Stimulated activated CD4-positive, alpha-beta T cell treated with anti-CD3 and anti-CD28 coated beads, TNF-alpha, amount 100 ng/mL, for 4 hours (primary cell): ENCODE measurements at places on chromosomes 12 and 14.

GRCh38 chr12:75982169-75982564, 49.4 kb downstream of the PHLDA1 start:
- no peak for DNase-seq

DNA sequence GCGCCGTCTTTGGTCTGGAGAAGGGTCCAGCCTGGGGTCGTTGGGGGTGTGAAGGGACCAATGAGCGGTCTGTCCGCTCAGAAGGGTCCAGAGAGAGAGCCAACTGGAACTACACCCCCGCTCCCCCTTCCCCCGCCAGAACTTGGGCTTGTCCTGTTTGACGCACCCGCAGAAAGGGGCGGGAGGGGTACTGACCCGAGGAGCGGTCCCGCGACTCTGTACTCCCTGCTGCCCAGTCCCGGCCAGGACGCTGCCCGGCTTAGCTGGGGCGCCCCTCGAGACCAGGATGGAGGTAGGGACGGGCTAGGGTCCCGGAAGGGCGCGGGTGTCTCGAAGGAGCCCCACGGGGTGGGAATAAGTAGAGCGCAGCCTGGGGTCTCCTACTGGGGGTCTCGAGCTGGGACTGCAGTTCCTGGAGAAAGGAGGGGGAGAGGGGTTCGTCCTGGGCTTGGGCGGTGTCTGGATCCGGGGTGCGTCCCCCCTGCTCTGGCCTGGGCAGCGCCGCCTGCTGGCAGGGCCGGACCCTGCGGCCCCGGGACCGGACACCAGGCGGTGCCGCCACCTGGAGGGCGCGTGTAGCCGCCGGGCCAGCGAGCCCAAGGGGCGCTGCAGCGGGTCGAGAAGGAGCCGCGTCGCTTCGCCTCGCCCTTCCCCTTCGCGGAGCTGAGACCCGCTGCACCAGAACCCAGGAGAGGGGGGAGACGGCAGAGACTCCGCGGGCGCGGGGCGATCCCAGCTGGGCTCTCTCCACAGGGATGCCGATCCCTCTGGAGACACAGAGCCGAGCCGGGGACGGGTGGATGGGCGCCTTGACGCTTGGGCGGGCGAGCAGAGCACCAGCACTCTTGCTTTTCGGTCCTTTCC, 3.8 kb upstream of the CACNB3 start:
- DNase-seq = peak; percentile 45

- no peak for DNase-seq
Observed at GRCh38 chr14:56342494-56342942, 224.3 kb downstream of the PELI2 start.

- DNase-seq = no peak
Observed at GRCh38 chr12:110794623-110795280, 52.0 kb upstream of the CCDC63 start.

DNA sequence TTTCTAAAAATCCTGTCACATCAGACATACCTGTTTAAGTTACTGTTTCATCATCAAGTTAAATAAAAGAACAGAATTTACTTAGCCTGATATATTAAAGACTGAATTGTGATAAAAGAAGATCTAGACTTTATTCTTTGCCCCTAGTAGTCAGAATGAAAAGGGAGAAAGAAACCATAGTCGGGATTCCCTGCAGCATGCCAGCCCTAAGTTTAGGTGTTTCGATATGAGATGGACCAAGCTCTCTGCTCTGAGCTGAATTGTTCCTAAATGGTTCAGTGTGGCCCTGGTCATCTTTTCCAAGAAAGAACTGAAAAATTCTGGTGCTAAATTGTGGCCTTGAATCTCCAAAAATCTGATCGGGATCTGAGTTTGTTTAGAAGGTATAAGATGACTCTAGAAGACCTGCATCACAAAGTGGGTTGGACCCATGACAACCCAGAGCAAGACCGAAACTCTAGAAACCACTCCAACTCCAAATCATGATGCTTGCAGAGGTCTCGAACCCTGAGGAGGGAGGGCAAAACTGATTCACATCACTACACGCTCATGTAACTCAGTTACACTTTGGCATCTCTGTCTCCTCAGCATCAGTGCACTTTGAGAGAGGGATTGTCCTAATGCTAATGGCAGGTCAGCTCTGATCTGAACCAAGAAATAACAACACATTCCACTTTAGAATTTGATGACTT, 15.7 kb downstream of the PTGER2 start:
- no peak for DNase-seq

DNA sequence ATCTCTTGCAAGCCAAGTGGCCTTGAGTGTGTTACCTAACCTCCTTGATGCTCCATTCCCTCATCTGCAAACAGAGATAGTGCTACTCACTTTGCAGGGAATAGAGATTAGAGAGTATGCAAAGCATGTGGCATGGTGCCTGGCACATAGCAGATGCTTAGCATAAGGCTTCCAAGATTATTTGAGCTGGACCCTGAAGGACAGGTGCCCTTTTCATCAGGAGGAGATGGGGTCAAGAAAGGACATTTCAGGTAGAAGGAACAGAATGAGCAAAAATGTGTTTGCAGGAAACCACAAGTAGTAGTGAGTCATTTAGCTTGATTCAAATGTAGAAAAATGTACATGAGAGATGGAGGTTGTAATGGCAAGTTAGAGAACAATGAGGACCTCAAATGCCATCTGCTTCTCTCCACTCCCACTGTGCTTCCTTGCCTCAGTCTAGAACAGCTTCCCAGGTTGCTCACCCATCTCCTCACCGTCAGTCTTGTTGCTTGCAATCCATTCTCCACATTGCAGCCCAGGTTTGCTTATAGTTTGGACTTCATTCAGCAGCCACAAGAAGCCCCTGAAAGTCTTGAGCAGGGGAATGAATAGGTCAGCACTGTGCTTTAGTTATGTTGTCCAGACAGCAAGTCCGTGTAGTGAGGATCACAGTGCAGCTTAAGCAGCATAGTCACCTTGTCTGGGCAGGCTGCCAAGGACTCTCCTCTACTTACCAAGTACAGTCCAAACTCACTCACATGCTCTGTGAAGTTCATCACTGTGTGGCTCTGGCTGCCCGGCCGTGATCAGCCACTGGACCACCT, 536.3 kb upstream of the CCDC196 start:
- DNase-seq = no peak

- DNase-seq = no peak
Observed at GRCh38 chr12:111448846-111449790, 43.4 kb downstream of the SH2B3 start.

GRCh38 chr12:67710582-67710981, 62.0 kb downstream of the DYRK2 start:
- no peak for DNase-seq

GRCh38 chr14:65392296-65392695, 20.2 kb upstream of the FUT8 start:
- no peak for DNase-seq

DNA sequence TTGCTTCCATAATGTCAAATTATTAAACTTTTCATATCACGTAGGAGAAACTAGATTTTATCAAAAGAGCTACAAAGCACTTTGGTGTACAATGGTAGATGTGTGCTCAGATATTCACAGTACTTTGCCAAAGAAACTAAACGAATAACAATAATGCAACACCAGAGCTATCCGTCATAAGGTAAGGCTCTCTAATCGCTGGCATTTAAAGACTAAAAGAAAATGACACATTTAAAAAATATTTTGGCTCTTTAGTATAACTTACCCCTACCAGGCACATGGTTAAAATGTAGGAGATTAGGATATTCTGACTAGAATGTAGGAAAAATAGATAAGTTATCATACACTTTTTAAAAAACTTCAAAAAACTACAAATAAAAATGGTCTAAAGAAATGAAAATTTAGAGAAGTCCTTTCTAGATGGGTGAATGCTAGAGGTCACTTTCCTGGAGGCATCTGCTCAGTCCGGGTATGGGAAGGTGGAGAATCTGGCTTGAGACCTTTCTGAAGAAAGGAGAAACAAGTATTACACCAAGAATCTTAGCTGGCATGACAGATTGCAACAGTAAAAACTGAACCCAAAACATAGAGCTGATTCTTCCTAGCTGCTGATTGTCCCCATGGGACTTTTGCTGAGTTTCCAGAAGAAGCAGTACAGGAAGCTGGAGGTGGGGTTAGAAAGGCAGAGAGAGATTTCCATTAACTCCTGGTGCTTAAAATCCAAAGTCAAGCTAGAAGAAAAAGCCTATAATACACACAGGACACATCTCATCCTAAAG, 67.9 kb downstream of the FAR2 start:
- DNase-seq = no peak

GRCh38 chr12:52207895-52208294, 16.1 kb upstream of the KRT80 start:
- DNase-seq = no peak

- DNase-seq = no peak
Observed at GRCh38 chr12:108886873-108887629, 7.2 kb downstream of the DAO start.

- DNase-seq = no peak
Observed at GRCh38 chr12:19998411-19998810, 369.9 kb upstream of the PDE3A start.

- DNase-seq = no peak
Observed at GRCh38 chr14:77120771-77121743, 20.5 kb downstream of the ZDHHC22 start.

- DNase-seq = no peak
Observed at GRCh38 chr12:68963856-68964745, 31.1 kb upstream of the CPM start.

- DNase-seq = no peak
Observed at GRCh38 chr12:56274299-56274698, 7.6 kb downstream of the COQ10A start.

DNA sequence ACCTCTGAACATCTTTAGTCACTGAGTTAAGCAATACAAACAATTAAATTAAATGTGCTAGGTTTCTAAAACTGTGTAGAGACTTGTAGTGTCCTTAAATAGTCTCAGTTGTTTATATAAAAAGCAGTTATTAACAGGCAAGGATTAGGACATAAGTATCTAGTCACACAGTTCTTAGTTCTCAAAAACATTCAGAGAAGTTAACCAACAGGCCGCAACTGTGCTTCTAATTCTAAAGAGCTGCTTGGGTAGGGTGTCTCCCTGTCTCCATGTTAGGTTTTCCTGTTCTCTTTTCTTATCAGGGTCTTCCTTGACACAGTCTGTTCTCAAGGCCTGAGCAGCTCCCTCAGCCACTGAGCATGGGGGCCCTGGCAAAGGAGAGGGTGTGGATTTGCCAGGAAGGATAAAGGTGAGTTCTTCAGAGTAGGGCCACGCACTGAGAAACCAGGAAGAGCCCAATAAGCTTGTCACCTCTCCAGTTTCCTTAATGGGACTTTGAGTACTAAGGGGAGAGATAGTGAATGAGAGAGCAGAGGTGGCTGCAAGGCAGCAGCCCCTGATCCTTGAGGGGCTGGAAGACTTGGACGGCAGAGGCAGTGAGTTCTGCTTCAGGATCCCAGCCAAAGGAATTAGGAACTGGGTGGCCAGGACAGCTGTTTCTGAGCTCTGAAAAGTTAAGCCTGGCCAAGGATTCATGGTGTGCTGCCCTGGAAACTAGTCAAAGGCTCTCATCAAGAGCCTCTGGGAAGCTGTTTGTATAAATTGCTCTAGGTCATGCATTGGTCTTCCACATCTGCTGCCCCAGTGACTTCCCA, 177.3 kb downstream of the MYRFL start:
- DNase-seq = no peak

- no peak for DNase-seq
Observed at GRCh38 chr14:81447021-81447764, 47.1 kb upstream of the STON2 start.

GRCh38 chr12:53197011-53197640, 9.9 kb downstream of the ITGB7 start:
- DNase-seq = no peak

DNA sequence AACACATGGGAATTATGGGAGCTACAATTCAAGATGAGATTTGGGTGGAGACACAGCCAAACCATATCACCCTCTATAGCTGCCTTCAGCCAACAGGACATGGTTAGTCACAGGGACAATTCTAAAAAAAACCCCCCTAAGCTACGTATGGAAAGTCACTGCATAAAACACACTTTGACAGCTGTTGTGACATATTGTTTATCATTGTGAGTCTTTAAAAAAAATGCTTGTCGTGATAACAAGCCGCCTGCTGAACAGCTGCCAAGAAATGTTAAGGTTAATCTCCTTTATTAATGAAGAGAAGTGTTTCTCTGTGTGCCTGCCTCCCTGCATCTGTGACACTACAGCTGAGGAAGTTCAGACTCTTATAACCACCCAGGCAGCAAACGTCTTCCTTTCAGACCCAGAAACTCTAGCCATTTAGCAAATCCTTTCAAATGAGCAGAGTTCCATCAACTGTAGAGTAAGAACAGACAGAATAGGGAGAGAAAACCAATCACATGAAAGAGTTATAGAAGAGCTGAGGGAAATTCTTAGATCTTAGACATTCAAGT, 1459.6 kb upstream of the TMEM132C start:
- DNase-seq = no peak

DNA sequence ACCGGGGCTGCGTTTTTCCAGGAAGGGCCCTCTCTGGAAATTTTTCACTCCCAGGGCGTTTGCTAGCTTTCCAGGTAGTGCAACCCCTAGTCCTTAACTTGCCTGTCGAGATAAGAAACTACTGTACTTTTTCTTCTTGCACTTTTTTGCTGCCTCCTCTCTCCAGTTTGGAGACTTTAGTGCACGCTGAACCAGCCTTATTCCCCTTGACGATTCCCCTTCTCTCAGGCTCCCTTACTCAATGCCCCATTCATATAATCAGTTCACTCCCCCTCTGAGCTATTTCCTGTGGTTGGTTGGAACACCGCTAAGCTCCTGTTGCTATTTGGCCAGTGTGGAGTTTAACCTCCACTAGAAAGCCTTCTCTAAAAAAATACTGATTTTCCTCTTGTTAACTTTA, 682 bp downstream of the CREBL2 start:
- no peak for DNase-seq

DNA sequence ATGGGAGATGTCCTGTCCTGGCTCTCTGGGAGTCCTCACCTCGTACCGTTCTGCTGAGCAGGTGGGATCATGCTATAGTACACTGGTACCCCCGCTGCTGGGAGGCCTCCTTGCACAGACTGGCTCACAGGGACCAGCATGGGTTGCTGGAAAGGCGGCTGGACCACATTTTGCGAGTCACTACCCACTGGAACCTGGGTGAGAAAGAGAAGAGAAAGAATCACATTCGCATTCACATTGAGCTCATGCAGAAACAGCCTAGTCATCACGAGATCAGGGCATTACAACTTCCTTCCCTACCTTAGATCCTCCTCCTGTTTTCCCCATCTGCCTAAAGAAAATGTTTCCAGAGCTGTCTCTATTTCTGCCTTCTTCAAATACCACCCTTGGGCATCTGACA, 17.3 kb upstream of the STAC3 start:
- no peak for DNase-seq

DNA sequence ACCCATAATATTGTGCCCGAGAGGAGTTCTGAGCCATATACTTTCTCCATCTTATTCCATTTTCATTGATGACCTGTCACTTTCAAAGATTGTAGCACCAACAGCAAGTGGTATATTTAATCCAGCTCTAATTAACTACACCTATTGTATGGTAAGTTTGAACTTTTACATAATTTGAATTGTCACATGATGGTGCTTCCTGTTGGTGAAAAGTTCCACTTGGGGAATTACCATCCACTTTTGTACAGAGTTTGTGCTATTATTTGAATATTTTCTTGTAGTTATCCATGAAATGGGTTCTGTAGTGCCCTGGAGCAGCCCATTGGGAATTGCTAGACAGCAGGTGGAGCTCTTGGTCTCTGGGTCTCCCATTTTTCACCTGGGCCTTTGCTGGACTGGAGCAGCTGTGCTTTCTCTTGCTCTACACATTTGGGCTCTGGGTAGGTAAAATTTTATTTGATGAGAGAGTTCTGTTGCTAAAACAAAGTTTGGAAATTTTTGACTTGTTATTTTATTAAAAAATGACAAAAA, 3.0 kb downstream of the SMCO3 start:
- DNase-seq = no peak

- no peak for DNase-seq
Observed at GRCh38 chr12:42039577-42039976, 105.1 kb downstream of the GXYLT1 start.

GRCh38 chr12:93713060-93713459, 35.9 kb downstream of the CRADD start:
- DNase-seq = no peak
